NCI-H1436 (cell line): ENCODE measurements at places on chromosomes 12 and 14.

DNA sequence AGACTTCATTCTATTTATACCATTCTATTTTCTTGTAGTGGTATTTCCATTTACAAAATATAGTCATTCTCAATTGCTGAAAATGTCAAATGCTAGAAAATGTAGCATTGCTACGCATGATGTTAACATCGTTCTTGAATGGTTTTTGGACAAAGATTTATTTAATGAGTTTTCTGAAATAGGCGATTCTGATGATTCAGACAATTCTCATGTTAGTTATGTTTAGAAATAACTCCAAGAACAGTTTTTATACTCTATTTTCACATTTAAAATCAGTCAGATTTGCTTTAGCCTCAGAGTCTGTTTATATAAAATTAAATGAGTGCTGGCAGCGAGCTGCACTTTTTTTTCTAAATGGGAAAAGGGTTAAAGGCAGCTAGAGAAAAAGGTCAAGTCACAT, 414.8 kb upstream of the MGAT4C start:
- no peak for DNase-seq

DNA sequence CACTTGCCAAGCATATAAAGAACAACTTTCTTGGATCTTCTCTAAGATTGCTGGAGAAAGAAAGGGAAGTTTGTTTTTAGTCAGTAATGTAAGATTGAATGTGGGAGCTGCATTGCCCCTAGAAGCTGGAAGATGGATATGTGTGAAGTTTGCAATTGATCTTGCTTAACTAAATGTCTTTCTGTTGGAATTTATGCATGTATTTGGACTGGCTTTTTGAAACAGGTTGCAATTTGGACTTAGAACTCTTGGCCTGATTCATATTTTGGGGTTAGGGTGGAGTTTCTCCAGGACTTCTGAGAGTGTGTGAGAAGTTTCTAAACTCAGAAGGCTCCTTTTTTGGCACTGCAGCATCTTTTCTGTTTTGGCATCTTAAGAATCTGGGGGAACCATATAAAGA, 26.4 kb downstream of the IFT43 start:
- no peak for DNase-seq

DNA sequence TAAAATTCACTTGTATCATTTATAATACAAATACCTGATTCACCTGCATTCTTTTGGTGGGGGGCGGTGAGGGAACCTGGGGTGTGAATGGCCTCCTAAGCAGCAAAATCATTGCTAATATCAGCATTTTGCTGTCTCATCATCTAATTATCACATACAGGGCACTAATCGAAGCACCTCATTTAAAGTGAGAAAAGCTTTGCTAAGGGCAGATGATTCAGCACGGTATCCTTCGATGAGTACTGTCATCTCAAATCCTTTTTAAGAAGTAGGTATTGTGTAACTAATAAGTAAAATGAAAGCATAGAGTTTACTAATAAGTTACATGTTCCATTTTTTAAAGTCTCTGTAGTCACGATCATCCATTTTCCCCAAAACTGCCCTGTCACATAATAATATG, 278.1 kb upstream of the SOX5 start:
- DNase-seq = no peak

DNA sequence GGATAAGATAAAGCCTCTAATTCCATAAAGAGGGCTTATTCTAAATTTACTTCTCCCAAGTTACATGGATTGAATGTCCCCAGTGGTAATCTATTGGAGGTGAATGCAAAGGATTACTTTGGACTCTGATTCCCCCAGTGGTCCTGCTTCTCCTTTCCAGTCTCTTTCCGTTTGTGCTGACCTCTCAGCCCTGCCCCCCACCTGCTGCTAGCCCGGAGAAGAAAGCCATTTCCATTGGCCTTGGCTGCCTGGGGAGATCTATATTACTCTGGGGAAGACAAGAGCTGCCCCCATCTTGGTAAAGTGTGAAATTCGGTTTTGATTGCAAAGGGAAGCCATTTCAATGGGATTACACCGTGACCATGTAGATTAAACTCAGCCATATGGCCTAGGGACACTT, 13.3 kb downstream of the ASCL1 start:
- no peak for DNase-seq

- DNase-seq = no peak
These were observed 354.2 kb upstream of the ATP2B1 start for GRCh38 chr12:90062799-90063198.

- DNase-seq = no peak
These were observed 11.3 kb downstream of the ACACB start for GRCh38 chr12:109127533-109128242.

DNA sequence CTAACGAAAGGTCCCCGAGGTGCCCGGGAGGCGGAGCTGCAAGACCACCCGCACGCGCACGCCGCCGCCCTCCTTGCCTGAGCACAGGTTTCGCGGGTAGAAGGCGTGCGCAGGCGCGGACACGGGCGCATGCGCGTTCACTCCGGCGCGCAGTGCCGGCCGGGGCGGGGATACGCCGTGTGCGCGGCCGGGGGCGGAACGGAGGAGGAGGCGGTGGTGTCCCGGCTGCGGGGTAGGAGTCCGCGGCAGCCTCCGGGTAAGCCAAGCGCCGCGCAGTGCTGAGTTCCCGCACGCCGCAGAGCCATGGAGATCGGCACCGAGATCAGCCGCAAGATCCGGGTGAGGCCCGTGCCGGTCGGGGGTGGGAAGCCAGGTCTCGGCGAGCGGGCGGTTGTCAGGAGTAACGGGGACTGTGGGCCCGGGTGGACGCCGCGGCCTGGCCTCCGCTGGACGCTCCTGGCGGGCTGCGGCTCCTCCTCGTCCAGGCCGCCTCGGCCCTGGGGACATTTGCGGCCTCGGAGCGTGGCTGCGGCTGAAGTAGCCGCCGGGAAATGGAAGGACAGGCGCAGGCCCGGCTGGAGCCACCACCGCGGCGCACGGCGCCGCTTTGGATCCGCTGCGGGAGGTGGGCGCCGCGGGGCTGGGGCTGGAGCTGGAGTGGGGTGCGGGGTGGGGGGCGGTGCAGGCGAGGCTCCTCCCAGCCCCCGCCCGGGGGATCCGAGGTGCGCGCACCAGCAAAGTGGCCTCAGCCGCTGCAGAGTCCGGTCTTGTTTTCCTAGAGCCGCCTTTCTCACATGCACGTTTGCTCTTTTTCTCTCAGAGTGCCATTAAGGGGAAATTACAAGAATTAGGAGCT, at the start of gene ZC3H14:
Gene ZC3H14, plus strand, starts transcription at position 207 of the 856 bp plus-strand sequence. Its CDS starts 97 bp downstream, at position 304.
- peak; percentile 85 for DNase-seq

- DNase-seq = no peak
These were observed 311.8 kb upstream of the RGS6 start for GRCh38 chr14:71620401-71620800.

- no peak for DNase-seq
These were observed 106.0 kb upstream of the TMTC1 start for GRCh38 chr12:29889737-29890136.

GRCh38 chr14:96945721-96946120, 148.5 kb downstream of the VRK1 start:
- DNase-seq = no peak

- no peak for DNase-seq
These were observed 7.8 kb downstream of the HIGD1C start for GRCh38 chr12:50960130-50960529.

DNA sequence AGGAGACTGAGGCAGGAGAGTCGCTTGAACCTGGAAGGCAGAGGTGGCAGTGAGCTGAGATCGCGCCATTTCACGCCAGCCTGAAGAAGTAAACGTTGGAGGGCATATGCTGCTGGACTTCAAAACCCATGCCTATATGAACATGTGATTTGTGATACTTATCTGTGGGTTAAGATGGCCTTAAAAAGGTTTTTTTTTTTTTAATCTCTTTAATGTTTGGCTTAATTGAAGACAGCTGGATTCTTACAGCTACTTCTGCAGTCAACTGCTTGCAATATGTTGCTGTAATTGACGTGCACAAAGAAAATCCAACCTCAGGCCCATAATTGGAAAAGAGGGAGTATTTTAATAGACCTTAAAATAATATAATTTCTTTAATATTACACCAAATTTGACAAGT, 1.5 kb upstream of the B3GNT4 start:
- no peak for DNase-seq

GRCh38 chr12:93325855-93326254, 51.9 kb upstream of the NUDT4 start:
- no peak for DNase-seq

GRCh38 chr12:92928421-92928961, 604 bp downstream of the EEA1 start:
- DNase-seq = no peak

DNA sequence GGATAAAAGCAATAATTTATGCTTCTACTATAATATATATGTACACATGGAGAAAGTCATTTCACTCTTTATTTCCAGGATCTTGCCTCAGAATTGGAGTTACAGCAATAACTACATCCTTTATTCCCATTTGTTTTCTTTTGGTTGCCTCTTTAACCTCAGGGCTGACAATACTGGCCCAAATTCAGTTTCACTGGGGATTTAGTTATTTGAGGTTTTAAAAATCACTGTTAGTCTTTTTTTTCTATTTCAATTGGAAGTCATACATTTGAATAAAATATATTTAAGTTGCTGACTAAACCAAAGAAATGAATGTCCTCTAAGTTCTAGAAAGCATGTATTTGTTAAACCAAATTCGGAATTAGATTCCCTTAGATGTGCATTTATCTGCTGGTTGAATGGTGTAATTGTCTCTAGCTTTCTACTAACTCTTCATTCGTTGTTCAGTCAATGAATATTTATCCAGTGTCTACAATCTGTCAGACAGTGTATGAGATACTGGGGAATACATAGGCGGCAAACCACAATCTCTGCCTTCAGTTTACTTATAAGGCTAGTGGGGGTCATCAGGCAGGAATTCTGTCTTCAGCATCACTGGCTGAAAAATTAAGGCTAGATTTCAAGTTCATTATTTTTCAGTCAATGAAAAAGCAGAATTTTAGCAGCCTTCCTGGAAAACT, 190.8 kb upstream of the ARHGAP5 start:
- DNase-seq = no peak

DNA sequence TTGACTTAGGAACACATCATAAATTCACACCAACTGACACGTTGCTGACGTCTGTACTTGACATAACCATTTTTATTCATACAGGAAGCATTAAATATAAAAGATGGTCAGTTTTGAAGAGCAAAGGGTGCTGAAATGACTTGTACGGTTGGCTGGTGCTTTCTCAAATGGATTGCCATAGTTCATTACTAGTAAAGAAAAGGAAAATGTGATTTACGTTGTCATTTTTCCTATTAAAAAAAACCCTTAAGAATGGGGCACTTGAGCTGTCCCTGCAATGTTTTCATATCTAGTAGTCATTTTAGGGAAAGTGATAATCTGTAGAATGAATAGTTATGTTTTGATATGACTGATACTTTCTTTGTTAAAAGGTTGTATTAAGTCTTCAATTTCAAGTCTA, 22.5 kb upstream of the MANSC4 start:
- DNase-seq = no peak

GRCh38 chr14:30223966-30224365, 296.3 kb upstream of the PRKD1 start:
- DNase-seq = no peak

- no peak for DNase-seq
These were observed 3.4 kb upstream of the TRAFD1 start for GRCh38 chr12:112121780-112122565.

DNA sequence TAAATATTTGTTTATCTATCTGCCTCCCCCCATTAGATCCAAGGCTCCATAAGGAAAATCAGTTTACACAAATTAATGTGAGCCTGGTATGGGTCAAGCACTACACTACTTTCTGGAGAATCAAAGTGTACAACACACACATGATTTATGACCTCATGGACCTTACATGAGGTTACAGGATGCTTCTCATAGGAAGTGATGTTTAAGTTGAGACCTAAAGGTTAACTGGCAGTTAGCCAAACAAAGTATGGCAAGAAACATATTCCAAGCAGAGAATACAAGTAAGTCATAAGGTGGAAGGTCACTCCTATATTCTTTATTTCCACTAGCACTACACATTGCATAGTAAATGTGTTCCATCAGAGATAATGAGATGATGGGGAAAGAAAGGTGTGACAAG, 39.2 kb downstream of the OSBPL8 start:
- no peak for DNase-seq

DNA sequence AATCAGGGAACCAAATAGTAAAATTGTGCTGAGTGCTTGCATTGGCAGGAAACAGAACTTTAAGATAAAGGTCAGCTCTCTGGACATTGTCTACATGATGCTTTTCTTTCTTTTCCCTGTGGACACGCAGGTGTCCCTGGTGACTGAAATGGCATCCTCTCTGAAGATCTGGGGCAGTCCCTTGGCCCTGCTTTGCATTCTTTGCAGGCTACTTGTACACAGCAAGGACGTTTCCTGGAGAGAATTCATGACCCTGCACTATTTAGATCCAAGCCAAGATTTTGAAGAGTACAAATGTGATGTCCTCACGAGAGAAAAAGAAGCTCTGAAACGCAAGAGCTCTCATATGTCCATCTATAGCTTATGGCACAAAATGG, 11.3 kb upstream of the EDDM3A start:
- no peak for DNase-seq

DNA sequence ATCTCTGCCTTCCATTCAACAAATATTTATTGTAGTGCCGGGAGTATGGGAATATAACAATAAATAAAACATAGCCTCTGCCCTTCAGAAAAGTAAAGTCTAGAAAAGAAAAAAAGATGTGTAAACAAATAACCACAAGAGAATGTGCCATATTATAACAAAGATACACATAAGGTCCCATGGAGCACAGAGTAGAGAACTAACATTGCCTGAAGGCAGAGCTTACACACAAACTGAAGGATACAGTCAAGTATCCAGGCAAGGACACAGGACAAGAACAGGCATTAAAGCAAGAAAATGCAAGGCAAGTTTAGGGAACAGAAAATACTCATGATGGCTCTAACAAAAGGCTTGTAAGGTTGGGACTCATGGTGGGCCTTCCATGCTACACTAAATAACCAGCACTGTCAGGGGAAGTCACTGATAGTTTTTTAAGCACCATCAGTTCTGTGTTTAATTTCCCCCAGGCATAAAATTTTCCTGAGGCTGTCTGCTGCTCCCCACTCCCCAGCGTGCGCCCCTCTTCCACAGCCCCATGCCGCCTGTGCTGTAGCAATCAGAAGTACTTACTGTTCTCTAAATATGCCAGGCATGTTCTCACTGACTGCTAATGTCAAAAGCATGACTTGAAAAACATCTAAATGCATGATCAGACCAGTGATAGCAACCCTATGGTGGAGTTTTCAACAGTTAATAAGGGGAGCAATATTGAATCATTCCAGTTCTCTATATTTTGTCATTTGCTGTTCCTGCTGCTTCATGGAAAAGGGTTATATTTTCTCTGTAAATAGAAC, 77.8 kb downstream of the ANKS1B start:
- no peak for DNase-seq

GRCh38 chr12:117360222-117360550, 1.2 kb downstream of the NOS1 start:
- no peak for DNase-seq

DNA sequence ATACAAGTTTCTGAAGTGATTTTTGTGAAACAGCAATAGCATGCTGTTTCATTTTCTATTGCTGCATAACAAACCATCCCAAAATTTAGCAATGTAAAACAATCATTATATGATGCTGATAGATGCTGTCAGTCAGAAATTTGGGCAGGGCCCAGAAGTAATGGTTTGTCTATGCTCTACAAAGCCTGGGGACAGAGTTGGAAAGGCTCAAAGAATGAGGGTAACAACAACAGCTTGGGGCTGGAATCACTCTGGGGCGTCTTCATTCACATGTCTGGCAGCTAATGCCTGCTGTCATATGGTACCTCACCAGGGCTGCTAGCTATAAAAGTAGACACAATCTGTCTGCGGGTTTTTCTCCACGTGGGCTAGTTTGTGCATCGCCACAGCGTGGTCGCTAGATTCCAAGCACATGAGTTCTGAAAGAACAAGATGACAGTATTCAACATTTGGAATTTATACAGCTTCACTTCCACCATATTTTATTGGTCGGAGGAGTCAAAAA, 176.5 kb downstream of the BMP4 start:
- DNase-seq = no peak

GRCh38 chr14:56587701-56588100, 8.1 kb downstream of the TMEM260 start:
- peak; percentile 54 for DNase-seq
